Activated naive CD4-positive, alpha-beta T cell treated with Interleukin-2 at 50 U/mL for 16 hours (primary cell): ENCODE measurements at places on chromosomes 5 and 9.
A peak's percentile ranks its signal among the peaks of the same experiment; 100 is the strongest.

GRCh38 chr5:169795338-169795737 lies 158.3 kb downstream of the DOCK2 start:
- no peak for DNase-seq

- no peak for DNase-seq
These were observed 1045.3 kb downstream of the TLE1 start for GRCh38 chr9:80644044-80644443.

DNA sequence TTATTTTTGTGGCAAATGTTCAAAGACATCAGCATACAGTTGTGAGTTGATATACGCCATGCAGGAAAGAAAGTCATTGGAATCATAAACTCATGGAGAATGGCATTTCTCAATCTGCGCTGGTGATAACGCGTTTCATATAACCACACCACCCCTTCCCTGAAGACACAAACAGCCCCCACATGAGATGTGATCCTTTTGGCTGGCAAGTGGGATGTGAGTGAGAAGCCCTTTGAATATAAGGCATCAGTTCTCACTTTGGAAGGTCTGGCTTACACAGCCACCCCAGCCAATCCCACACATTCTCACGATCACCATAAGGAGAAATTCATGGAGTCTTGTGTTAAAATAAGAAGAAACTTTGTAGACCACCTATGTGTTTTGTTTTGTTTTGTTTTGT lies 725.0 kb downstream of the PRELID2 start:
- no peak for DNase-seq

GRCh38 chr9:135082536-135082935 lies 4.9 kb upstream of the OLFM1 start:
- no peak for DNase-seq

DNA sequence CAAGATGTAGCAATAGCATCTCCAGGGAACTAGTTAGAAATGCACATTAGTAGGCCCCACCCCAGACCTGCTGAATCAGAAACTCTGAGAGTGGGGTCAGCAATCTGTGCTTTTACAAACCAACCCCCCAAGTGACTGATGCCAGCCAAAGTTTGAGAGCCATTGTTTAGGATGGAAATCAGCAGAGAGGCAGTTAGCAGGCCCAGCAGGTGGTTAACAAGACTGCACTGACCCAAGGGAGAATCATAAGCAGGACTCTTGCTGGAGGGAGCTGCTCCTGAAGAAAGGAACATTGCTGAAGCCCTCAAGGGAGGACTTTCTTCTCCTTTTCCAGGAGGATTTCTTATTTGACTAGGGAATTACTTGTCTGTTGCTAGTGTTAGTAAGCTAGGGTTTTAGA lies 74.2 kb upstream of the SLC12A2 start:
- DNase-seq = no peak

- no peak for DNase-seq
These were observed 176.7 kb upstream of the RAD23B start for GRCh38 chr9:107106416-107106815.

DNA sequence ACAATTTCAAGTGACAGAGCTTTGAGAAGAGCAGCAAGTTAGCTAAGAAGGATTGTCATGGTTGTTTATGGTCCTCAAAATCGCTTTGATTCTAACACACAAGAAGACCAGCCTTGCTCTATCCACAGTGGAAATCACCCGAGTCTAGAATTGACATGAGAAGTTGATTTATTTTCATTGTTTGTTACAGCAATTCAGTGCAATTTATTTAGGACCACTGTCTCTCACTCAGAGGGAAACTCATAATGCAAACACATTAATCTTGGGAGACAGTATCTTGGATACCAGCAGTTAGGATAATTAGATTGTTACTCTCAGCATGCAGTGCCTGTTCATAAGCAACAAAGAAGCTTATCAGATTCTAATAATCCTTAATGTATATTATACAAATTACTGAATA lies 498.9 kb downstream of the NTRK2 start:
- DNase-seq = no peak

DNA sequence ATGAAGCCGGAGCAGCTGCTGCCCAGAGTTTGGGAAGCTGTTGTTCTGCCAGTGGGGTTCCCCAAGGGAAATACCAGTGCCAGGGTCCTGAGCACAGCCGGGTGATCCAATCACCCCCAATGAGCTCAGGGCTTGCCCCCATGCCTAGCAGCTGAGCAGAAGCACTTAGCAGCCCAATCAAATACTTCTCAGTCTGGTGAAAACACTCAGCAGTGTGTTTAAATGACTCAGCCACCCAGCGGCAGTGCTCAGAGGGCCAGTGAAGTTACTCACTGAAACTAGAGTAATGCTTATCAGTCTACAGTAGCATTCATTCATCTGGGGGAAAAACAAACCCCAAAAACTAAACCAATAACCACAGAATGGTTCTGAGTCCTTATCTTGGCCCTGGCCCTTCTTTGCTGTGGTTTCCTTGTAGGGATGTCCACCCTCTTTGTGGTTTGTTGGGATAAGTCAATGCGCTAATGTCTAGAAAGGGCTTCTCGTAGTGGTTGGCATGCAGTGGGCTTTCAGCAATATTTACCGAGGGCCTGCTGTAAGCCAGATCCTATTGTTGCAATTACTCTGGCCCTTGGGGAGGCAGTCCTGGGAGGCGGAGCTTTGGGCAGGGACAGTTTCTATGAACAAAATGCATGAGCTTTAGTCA lies 43.1 kb downstream of the LHX2 start:
- DNase-seq = peak; percentile 12

- DNase-seq = no peak
These were observed 53.9 kb downstream of the ZNF366 start for GRCh38 chr5:72453246-72453775.

- DNase-seq = no peak
These were observed 817.8 kb downstream of the MTRR start for GRCh38 chr5:8686707-8687106.

DNA sequence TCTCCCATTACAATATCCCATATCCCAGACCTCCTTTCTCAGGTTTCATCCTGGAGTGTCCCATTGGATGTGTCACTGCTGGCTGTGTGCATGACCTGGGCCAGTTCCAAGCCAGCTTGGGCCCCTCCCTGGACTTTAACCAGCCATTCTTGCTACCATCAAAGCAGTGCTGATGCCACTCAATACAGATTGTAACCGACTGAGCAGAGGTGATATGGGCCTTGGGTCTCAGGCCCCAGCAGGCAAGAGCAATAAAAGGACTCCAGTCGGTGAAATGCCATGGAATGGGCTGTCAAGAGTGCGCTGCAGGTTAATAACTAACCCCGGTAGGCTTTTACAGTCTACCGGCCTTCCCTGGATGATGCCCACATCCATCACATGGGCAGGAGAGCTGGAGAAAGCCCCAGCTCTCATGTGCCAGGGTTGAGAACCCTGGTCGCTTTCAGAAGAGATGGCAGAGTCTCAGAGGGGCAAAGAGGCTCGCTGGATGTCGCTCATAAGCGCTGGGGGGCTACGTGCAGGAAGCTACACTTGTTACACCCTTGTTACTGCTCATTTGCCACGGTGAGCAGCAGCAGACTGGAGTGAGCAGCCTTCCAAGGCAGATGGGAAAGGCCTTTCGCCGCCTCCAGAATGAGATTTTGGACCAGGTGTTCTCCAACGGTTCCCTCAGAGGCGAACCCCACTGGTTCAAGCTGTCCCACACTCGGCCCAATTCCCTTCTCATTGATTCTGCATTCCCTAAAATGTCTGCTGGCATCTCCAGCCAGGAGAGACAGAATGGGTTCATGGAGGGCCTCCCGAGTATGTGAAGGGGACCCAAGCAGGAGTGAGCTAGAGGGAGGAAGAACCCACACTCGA lies 13.2 kb downstream of the EPB41L4B start:
- no peak for DNase-seq

DNA sequence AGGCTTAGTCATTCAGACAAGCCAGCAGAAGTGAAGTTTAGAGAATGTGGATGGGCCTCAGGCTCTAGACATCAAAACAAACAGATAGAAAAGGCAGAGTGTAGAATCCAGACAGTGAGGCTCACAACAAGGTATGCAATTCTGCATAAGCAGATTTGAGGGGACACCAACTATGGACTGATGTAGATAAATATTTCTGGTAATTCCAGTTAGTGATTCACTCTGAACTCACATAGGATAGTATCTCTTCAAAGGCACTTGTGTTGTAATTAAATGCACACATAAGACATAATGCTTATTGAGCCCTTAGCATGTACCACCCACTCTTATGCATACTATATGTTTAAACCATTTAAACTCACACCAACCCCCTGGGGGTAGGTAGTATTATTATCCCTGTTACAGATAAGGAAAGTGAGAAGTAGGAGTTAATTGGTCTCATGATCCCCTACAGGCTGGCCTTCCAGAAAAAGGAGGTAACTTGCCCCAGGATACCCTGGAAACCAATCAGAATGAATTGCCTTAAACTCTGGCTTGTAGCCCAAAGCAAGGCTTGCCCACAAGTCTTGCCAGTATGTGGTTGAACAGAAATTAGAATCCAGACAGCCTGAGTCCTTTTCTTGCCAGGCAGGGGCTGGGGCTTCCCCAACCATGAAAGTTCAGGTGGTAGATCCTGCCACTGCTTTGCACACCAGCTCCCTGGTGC lies 39.5 kb upstream of the HSPB3 start:
- DNase-seq = no peak

DNA sequence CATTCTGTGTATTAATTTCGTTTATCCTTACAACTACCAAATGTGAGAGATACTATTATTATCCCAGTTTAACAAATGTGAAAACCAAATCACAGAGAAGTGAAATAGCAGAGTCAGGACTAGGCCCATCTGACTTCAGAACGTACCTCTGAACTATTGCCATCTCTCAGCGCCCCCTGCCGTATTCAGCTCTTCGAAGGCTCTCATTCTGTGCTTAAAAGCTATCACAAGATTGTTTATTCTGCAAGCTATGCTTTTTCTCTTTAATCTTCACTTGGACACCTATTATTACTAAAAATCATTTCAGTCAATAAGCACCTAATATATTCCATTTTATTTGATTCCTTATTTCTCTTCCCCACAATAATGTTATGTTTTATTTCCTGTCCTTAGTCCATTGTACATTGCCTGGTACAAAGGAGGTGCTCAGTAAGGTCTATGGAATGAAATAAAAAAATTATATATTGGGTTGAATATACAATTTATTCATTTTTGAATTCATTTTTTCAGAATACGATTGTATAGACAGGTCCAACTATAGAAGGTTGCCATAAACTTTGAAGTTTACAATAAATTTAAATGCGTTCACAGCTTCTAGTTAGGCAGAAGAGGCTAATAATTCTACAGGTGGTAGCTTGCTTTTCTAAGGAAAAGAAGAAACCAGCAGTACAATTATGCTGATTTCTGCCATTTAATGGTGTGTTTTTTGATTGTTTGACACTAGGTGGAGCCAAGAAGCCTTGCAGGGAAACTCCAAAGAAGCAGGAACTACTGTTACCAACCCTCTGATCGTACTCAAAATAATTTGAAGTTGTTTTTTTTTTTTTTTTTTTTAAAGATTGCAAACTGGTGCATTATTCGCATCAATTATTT lies 202.2 kb upstream of the DMRTA1 start:
- DNase-seq = peak; percentile 37

GRCh38 chr9:16180546-16180945 lies 627.7 kb downstream of the CCDC171 start:
- no peak for DNase-seq

- no peak for DNase-seq
These were observed 22.4 kb upstream of the MAP1B start for GRCh38 chr5:72084876-72085275.

DNA sequence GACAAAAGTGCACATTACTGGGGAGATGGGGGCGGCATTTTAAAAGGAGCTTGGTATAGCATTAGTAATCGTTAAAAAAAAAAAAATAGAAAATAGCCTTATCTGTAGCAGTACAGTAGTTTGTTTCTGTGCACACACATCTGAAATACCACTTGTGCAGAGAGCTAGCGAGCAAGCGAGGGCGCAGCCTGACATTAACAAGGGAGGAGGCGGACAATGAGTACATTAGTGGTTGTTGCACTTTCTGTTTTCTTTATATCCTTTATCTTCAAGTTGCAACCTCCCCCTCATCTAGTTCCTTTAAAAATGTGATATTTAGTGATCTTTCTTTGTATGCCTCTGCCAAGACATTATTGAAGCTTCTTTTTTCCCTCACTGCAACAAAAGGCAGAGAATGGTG lies 880 bp upstream of the PTPDC1 start:
- no peak for DNase-seq

DNA sequence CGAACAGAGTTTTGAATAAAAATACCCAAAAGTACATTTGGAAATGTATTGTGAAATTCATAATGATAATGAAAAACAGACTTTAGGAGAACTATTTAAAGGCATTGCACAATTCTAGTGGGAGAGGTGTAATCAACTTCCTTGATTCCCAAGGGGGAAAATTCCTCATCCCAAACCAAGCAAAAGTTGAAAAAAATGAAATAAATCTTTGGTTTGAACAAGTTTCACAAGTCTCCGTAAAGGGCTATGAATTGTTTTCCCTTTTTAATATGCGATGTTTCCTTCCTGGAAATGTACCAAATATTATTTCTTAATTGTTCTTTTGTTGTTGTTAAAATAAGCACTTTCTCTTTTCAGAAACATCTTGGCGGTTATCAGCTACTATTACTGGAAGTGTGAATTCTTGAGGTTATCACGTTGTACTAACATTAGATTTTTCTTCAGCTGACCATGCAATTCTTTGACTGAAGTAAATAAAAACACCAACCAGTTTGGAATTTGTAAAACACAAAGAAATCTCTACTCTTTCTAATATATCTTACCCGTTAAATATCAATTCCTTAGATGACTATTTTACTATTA lies 59.3 kb downstream of the SVEP1 start:
- no peak for DNase-seq

GRCh38 chr9:135132008-135132407 lies 44.5 kb downstream of the OLFM1 start:
- no peak for DNase-seq

DNA sequence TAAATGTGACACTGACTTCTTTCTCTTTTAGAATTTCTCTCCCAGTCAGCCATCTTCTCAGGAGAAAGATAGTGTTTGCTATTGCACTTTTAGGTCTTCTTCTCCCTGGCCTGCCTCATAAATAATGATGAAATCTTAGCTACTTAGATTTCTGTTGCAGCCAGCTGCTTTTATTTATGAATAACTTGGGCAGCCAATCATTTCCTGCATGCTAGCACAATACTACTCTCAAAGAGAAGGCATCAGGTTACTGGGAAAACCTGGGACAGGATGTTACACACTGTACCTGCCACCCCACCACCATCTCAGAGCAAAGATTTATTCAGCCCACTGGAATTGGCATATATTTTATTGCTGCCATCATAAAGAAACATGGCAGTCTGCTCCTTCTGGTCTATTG lies 266.6 kb downstream of the PRELID2 start:
- no peak for DNase-seq
